ENCODE measurements at places on chromosomes 5 and 9.

- no peak for DNase-seq
Measured at GRCh38 chr9:34318163-34318790, 10.8 kb downstream of the KIF24 start.

DNA sequence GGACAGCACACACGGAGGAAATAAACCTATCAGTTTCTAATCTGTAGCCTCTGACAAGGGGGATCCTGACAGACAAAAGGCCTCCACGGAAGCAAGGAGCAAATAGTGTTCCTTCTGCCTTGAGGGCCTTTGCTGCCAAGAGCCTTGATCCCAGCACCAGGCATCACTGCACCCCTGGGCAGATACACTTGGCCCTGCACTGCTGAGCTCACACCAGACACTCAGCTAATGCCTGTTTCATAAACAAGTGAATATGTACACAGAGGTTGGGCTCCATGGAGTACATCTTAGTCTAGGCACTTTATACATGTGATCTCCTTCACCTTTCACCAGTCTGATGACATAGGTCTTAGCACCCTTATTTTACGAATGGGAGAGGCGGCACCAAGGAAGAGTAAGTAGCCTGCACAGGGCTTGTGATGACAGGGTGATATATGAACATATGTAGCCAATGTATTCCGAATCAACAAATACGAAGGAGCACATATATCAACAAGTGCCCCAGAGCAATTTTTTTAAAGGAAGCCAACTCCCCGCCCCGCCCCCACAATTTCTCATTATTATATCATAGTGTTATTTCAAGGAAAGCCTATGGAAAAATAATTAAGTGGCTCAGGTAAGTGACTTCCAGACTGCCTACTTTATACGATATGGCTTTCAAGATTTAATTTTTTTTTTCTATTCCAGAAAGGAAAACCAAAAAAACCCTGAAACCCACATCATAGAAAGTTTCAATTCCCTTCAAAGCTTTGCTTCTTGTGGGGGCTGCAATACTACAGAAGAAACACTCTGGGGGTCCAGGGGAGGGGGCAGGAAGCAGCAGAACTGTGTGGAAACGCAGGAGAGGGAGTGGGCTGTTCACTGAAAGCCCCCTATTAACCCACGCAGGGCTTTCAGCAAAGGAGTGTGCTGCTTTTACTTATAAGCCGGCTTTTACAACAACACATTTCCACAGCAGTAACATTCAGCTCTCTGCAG lies 32.0 kb downstream of the CDC14B start:
- no peak for DNase-seq

DNA sequence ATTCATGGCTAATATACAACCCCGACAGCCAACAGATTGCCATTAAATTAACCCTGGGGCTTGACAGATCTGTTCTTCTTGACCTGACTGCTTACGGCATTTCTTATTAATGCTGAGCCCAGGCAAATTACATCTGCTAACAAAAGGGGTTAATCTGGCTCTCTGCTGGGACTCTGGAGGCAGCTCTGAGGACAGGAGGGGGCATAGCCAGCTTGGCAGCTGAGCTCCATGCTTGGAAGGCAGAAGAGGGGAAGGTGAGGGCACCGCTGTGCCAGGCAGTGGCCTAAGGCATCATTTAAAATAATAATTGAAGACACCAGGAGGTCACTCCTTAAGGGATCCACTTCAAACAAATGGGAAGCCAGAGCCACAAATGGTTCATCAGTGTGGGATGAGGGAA lies 126.0 kb upstream of the GPR151 start:
- no peak for DNase-seq

- no peak for DNase-seq
Measured at GRCh38 chr9:130483371-130483971, 38.7 kb downstream of the ASS1 start.

DNA sequence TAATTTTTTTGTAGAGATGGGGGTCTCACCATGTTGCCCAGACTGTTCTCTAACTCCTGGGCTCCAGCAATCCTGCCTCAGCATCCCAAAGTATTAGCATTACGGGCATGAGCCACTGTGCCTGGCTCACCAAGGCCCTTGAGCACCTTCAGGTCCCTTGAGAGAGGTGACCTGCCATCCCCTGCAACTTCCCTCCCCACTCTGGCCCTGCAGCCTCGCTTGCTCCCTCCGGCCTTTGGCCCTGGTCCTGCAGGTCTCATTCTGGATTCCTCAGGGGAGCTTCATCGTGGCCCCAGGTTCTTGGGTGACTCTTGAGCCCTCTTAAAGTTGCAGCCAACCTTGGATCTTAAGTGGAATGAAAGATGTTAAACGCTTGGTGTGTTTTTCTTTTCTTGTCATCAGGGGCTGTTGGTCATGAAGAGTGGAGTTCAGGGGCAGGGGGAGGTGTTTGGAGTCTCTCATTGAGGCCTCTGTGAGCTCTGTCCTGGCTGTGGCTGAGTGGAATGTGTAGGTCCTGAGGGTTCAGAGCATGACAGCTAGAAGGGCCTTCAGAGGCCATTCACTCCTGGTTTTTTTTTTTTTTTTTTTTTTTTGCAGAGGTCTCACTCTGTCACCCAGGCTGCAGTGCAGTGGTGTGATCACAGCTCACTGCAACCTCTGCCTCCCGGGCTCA lies 33.0 kb downstream of the PPARGC1B start:
- no peak for DNase-seq

GRCh38 chr9:136145580-136145979 lies 26.9 kb upstream of the TMEM250 start:
- DNase-seq: no peak

GRCh38 chr9:115395511-115396021 lies 277.6 kb upstream of the TNC start:
- no peak for DNase-seq

Measured in LoVo (cell line).